ENCODE measurements at places on chromosomes 7 and 10.

GRCh38 chr10:12564173-12564572 lies 214.8 kb downstream of the CAMK1D start:
- DNase-seq = no peak

GRCh38 chr7:42935861-42936260 lies 3.7 kb downstream of the MRPL32 start:
- DNase-seq = no peak

DNA sequence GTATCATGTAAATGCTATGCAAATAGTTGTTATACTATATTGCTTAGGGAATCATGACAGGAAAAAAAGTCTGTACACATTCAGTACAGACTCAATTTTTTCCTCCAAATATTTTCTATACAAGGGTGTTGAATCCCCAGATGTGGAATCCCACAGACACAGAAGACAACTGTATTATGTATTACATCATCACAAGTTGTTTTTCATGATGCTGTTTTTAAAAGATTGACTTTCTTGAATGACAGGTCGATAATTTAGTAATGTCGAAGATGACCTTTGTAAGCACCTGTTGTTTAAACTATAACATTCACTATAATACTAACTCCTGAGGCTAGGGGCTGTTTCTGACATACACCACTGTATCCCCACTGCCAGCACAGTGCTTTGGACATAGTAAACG lies 143.5 kb downstream of the MLLT10 start:
- DNase-seq = no peak

DNA sequence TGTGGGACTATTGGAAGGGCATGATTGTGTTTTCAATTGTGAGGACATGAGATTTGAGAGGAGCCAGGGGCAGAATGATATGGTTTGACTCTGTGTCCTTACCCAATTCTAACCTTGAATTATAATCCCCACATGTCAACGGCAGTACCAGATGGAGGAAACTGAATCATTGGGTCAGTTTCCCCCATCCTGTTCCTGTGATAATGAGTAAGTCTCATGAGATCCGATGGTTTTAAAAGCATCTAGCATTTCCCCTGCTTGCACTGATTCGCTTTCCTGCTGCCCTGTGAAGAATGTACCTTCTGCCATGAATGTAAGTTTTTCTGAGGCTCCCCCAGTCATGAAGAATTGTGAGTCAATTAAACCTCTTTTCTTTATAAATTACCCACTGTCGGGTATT lies 1367.1 kb downstream of the XPNPEP1 start:
- DNase-seq = no peak

DNA sequence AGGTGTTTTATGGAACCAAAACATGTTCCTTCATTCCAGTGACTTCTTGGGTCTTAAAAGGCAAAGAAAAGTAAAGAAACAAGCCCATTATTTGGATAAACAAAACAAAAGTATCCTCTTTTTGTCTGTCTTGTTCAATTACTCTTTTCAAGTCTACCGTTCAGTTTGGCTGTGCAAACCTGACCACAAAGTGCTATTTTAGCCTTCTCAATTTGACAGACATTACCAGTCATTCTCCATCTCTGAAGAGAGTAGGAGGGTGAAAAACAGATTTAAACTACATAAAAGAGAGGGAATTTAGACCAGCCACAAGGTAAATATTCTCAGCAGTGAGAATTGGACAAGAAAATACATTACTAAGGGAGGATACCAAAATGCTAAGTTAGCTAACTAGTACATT lies 145.2 kb downstream of the GRM3 start:
- no peak for DNase-seq

DNA sequence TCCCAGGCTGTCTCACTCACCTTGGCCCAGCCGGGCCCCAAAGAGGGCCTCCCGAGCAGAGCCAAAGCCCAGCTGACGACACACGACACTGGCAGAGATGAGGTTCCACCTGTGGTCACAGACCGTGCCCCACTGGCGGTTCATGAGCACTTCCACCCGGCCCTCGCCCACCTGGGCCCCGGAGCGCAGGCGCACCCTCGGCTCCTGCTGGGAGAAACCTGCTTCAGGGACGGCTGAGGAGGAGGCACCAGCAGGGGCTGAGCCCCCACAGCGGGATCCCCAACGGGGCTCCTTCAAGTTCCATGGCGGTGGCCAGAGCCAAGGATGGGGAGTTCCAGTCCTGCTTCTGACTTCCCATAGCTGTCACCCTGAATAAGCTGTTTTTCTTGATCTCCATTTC lies 10.0 kb downstream of the LOXL4 start:
- no peak for DNase-seq

DNA sequence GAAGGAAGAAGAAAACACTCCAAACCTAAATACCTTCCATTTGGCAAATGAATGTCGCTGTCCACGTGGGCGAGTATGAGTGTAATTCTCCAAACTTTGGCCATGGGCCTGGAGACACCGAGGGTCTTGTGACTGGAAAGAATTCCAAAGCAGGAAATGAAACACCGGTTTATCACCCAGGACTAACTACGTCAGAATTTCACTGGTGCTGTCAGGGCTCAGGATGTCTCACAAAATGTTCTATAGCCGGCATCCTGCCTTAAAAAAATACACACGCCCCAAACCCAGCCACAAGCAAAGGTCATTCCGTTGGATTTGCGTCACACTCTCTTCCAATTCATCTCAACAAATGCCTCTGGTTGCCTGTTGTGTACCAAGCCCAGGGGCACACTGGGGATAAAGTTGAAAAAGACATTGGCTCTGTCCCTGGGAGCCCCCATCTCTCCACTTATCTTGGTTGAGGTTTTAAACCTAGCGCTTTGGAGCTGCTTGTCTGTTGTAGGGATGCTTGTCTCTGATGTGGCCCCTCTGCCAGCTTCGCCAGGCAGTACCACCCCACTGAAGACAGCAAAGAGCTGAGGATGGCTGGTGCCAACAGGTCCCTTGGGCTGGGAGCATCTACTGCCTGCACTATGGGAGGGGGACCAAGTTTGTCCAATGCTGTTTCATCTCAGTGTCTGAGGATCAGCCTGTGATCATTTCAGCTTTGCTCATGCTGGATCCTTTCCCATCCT lies 31.2 kb downstream of the GSTO2 start:
- DNase-seq = no peak

DNA sequence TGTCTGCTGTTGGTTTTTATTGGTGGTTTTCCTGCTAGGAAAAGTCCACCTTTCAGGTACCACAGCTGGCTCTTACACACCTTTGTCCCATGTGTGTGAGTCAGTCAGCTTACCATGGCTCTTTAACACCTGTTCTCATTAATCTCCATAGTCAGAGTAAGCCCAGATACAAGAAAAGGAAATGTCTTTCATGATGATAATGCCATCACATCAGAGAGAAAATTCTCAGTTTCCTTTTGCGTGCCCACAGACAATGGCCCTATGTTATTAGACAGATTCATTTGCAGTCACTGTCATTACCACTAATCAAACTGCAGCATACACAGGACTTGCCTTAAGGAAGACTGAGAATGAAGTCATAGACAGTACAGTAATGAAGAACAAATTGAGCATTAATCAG lies 1583.6 kb upstream of the LRRTM3 start:
- DNase-seq = no peak

- no peak for DNase-seq
These were observed 38.6 kb upstream of the NPY start for GRCh38 chr7:24245362-24245761.

GRCh38 chr10:15035385-15036301 lies 8.1 kb upstream of the OLAH start:
- DNase-seq = no peak

DNA sequence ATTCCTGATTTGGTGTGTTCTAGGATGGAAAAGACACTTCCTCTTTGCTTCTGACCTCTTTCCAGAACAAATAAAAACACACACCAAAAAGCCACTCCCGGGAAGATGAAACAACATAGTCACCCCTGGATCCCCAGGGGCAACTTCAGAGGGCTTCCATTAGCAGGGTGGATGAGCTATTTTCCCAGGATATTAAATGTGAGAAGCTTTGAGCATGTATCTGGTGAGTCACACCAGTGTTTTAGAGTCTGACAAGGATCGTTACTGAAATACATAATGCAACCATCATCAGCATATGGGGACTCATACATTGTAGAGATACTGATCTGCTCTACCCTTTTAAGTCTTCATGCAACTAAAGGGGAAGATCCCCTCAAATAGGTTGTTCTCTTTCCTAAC lies 115.5 kb upstream of the ZNF438 start:
- DNase-seq = no peak

DNA sequence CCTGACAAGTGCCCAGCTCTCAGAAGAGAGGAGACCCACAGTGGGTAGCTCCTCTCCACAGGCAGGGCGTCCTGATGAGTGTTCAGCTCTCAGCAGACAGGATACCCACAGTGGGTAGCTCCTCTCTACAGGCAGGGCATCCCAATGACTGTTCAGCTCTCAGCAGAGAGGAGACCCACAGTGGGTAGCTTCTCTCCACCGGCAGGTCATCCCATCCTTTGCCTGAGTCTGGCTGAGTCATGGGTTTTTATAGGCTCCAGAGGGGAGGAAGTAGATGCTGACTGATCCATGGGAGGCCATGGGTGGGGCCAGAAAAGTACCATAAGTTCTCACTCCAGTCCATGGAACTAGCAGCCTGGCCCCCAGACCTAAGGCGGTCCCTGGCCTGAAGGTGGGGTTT lies 18.5 kb downstream of the CFAP70 start:
- DNase-seq = no peak

- peak; percentile 68 for DNase-seq
These were observed at the start of gene MACROH2A2 for GRCh38 chr10:70052462-70053217. Gene MACROH2A2, plus strand, starts transcription at chr10:70052846. Its CDS starts 22,813 bp downstream, at chr10:70075659.

DNA sequence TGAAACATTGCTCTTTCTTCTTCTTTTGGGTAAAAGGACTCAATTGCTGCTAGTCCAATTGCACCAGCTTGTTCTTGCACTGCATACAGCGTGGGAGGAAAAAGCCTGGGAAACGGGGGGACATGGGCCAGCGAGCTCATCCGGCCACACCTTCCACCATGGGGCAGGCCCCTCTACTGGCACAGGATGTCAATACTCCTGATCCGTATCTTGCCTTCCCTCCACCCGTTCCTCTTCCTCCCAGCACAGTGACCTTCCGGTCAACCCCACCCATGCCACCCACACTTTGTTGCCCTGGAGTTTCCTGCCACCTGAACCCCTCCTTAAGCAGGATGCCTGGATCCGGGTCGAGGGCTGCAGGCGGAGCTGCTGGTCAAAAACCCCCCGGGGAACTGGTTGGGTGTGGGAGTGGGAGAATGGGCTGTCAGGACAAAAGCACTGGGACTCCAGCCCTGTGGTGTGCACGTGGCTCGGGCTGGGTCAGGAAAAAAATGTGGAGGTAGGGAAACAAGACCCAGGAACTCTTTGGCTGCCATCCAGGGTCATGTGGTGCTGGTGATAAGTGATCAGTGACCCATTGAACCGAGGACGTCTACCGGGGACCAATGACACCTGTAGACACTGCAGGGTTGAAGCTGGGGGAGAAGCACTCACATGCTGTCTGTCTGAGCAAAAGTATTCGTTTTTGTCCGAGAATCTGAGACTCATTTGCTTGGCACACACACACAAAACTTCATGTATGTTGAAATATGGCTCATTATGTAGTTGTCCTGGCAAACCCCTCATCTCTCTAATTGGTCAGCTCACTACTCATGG lies 8.1 kb downstream of the IL2RA start:
- DNase-seq = peak; percentile 26

GRCh38 chr10:72426986-72427385 lies 72.3 kb upstream of the DNAJB12 start:
- peak; percentile 73 for DNase-seq

DNA sequence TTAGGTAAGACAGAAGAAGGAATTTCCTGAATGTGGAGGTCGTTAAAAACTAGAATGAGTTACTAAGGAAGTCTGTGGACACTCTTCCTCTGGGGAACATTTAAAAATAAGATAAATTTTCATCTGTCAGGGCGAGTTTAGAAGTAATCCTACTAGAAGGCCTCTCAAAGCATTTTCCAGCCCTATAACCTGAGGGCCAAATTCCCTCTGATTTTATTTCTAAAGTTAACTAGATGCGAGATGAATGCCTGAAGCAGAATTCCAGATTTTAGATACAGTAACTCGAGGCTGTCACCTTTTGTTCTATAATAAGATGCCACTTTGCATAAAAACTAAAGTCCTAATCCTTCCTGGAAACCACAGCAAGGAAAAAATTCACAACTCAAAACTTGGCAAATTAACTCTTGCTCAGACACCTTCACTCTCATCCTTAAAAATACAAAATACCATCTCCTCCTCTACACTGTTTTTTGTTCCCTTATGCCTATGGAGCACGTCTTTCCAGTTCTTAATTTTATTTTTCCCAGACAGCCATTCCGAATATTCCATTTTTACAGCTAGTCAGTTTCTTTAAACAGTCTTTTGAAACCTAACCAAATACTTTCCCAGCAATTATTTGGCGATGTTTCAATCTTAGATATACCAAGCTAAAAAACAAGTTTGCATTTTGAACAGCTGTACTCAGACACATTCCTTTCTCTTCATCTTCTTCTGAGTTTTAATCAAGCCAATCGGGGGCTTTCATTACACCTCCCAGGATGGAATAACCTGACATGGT lies 420.7 kb upstream of the NFE2L3 start:
- DNase-seq = no peak

DNA sequence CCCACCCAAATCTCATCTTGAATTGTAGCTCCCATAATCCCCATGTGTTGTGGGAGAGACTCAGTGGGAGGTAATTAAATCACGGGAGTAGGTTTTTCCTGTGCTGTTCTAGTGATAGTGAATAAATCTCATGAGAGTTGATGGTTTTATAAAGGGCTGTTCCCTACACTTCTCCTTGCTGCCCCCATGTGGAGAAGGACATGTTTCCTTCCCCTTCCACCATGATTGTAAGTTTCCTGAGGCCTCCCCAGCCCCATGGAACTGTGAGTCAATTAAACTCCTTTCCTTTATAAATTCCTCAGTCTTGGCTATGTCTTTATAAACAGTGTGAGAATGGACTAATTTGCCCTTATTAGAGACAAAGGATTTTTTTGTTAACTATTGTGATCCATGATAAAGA lies 48.5 kb upstream of the MKX start:
- DNase-seq = peak; percentile 4

DNA sequence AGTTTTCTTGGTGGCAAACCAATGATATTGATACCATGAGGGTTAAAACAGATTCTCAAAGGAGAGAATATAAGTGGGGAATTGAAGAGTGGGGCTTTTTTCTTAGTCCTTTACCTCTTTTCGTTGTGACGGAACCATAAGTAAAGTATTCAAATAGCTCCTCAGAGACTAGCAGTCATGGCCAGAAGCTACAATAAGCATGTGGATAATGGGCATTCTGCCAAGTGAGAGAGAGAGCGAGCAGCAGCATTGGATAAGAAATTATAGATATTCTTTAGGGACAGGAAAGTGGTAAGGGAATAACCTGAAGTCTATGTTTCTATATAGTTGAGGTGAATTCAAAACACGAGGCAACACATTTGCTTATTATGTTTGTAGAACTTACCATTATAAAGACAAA lies 235.1 kb downstream of the SEMA3E start:
- DNase-seq = peak; percentile 86

- DNase-seq = peak; percentile 59
These were observed 651 bp upstream of the ARPC1A start for GRCh38 chr7:99325001-99325493.

- DNase-seq = no peak
These were observed 149.5 kb downstream of the SEC23IP start for GRCh38 chr10:120041807-120042559.
